ENCODE measurements at places on chromosomes 1 and 21.

GRCh38 chr1:62849031-62849430 is 65.1 kb downstream of the ATG4C start:
- no peak for DNase-seq

DNA sequence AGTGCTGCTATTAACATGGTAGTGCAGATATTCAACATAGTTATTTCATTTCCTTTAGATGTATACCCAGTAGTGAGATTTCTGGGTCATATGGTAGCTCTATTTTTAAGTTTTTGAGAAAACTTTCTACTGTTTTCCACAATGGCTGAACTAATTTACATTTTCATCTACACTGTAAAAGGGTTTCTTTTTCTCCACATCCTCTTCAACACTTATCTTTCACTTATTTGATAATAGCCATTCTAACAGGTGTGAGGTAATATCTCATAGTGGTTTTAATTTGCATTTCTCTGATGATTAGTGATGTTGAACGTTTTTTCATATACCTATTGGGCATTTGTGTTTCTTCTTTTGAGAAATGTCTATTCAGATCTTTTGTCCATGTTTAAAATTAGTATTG is 149.8 kb downstream of the PDE4B start:
- no peak for DNase-seq

DNA sequence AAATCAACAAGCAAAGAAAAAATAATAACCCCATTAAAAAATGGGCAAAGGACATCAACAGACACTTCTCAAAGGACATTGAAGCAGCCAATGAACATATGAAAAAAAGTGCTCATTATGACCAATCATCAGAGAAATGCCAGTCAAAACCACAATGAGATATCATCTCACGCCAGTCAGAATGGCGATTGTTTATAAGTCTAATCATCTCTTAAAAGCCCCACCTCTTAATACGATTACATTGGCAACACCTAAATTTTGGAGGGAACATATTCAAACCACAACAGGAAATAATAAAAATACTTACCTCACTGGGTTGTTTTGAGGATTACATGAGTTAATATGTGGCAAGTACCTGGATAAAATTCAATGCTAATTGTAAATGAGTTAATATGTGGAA is 57.1 kb upstream of the PLPPR4 start:
- no peak for DNase-seq

GRCh38 chr1:191831572-191831971 is 326.7 kb upstream of the RGS18 start:
- DNase-seq: no peak

- DNase-seq: no peak
Observed at GRCh38 chr1:211536606-211537005, 42.4 kb downstream of the SLC30A1 start.

- no peak for DNase-seq
Observed at GRCh38 chr1:21762022-21762404, 20.9 kb downstream of the USP48 start.

DNA sequence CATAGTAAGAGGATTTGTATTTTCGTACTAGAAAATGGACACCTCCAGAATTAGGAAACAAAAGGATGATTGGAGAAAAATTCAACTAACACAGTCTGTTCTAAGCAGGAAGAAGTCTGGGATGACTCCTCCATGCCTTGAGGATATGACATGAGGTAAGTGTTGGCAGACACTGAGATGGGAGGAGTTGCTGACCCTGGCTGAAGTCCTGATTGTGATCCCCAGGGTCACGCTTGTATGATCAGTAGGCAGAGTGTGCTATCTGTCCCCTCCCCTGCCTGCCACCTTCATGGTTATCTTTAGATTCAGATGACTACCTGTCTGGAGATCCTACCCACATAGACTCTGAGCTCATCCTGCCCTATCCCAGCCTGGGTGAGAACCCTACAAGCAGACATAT is 249.1 kb downstream of the C1orf94 start:
- DNase-seq: no peak

- DNase-seq: no peak
Observed at GRCh38 chr1:115647047-115647446, 5.3 kb downstream of the VANGL1 start.

Measured in activated T-cell treated with anti-CD3 and anti-CD28 coated beads, Interleukin-2, amount 50 U/mL, for 24 hours (primary cell).